ENCODE measurements at places on chromosomes 2 and 18. TPM values are rescaled to one million over a fixed set of nuclear protein-coding genes. Genes with fewer than 3 reads are reported as not detected.

GRCh38 chr18:79915161-79916127 is 36.0 kb downstream of the SLC66A2 start:
- H3K27me3 ChIP-seq: no peaks in the 10 kb centered on the region
- no peak for DNase-seq
- no peak overlapping the region for H3K27ac ChIP-seq
- H3K4me1 ChIP-seq: peaks cover 6% of the 10 kb centered on the region

DNA sequence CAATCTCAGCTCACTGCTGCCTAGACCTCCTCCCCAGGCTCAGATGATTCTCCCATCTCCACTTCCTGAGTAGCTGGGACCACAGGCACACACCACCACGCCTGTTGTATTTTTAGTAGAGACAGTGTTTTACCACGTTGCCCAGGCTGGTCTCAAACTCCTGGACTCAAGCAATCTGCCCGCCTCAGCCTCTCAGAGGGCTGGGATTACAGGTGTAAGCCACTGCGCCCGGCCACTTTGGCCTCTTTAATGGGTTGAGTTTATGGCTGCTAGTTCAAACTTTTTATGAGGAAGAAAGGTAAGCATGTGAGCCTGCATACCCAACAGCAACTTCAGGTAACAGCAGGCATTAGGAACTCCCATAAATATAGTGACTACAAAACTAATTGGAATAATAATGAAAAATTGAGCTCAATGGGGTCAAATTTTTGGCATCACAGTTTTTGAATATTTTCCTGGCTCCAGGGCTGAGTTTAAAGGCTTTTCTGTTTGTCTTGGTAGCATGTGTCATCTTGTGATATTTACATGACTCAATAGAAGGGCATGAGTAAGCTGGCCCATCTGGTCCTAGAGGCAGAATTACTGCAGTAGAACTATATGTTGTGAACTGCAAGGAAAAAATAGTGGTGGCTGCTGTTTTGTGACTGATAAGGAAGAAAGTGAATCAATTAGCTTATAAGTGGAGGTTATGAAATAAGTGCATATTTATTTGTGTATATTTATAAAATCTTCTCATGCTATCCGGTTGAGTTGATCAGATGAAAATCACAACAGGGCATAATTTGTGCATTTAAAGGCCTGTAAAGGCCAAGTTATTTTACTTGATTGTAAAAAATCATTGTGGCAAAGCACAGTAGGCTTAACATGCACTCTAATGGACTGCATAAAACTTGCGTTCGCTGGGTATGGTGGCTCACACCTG is 24.8 kb downstream of the GALM start:
- peaks cover 28% of the 10 kb centered on the region for H3K36me3 ChIP-seq
- DNase-seq: no peak
- H3K27ac ChIP-seq: no peak overlapping the region
- no peak overlapping the region for H3K4me3 ChIP-seq
- H3K27me3 ChIP-seq: no peaks in the 10 kb centered on the region
- no peaks in the 10 kb centered on the region for H3K4me1 ChIP-seq

DNA sequence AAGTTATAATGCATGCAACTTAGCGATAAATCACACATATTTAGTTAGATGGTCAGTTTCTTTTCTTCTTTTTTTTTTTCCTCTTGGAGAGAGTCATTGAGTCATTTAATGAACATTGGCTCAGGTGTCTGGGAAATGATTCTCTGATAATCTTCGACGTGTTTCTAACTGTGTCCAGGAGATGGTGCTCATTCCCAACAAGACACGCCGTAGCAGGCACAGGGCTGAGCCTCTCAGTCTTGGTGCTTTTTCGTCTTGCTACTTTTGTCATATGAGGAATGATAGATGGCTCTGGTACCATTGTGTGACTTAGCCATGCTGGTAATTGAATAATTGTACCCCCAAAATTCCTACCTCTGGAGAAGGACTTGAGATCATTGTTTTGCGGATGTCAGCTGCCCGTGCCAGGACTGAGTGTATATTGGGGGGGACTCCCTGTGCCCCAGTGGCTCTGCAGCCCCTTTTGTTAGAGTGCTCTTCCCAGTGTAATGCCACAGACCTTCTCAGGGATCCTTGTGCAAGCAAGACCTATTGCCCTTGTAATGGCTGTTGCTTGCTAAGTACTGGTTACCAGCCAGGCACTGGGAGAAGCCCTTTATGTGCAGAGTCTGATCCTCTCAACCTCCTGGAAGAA is 107.6 kb upstream of the CYRIA start:
- H3K27me3 ChIP-seq: peaks cover 43% of the 10 kb centered on the region
- no peak overlapping the region for H3K27ac ChIP-seq
- no peaks in the 10 kb centered on the region for H3K36me3 ChIP-seq
- H3K4me3 ChIP-seq: no peak overlapping the region

GRCh38 chr2:238699307-238700116 is 148.4 kb upstream of the TWIST2 start:
- H3K27me3 ChIP-seq: no peaks in the 10 kb centered on the region
- H3K4me3 ChIP-seq: no peak overlapping the region
- no peak for DNase-seq

- H3K36me3 ChIP-seq: peaks cover 9% of the 10 kb centered on the region
- peaks cover 52% of the 10 kb centered on the region for H3K4me1 ChIP-seq
- no peak for DNase-seq
- no peaks in the 10 kb centered on the region for H3K27me3 ChIP-seq
- no peak overlapping the region for H3K4me3 ChIP-seq
Measured at GRCh38 chr18:7924616-7925015, 357.5 kb downstream of the PTPRM start.

DNA sequence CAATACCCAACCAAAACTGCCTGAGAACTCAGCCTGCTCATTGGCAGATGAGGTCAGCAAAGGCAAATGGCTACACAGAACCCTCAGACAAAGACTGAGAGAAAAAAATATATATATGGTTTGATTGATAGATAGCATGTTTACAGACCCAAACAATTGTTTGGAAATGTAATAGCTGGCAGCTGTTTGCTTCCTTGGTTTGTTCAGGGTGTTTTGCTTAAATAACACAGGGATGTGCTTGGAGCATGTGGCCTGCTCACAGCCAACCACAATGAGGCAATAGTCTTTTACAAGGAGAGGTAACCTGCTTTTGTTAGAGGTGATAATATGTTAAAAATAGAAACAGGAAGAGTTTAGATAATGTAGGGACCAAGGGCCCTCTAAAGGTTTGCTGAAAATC is 84.5 kb downstream of the PDK1 start:
- DNase-seq: no peak
- H3K27me3 ChIP-seq: peaks cover 4% of the 10 kb centered on the region
- no peaks in the 10 kb centered on the region for H3K36me3 ChIP-seq
- H3K4me3 ChIP-seq: no peak overlapping the region
- no peak overlapping the region for H3K27ac ChIP-seq
- peaks cover 3% of the 10 kb centered on the region for H3K4me1 ChIP-seq

- peaks cover 15% of the 10 kb centered on the region for H3K4me1 ChIP-seq
- no peak overlapping the region for H3K4me3 ChIP-seq
- no peak for DNase-seq
- no peak overlapping the region for H3K27ac ChIP-seq
- no peaks in the 10 kb centered on the region for H3K27me3 ChIP-seq
- H3K36me3 ChIP-seq: no peaks in the 10 kb centered on the region
Measured at GRCh38 chr2:73415906-73416305, 30.3 kb downstream of the ALMS1 start.

GRCh38 chr2:235709969-235710879 is 216.4 kb downstream of the AGAP1 start:
- H3K4me3 ChIP-seq: no peak overlapping the region
- no peak overlapping the region for H3K27ac ChIP-seq
- H3K36me3 ChIP-seq: peaks cover 10% of the 10 kb centered on the region
- H3K27me3 ChIP-seq: no peaks in the 10 kb centered on the region
- peaks cover 7% of the 10 kb centered on the region for H3K4me1 ChIP-seq

Gene CASP10
- 5.4 TPM for total RNA-seq

Gene IL1A
- not detected for total RNA-seq

Gene CD8B2
- total RNA-seq: not detected

Gene TMEM182
- 174 TPM for total RNA-seq

Gene SLC38A11
- total RNA-seq: 0.33 TPM

Gene IL36RN
- total RNA-seq: not detected

Gene ADD2
- 2.7 TPM for total RNA-seq
